ENCODE measurements at places on chromosomes 4 and X. TPM values are rescaled to one million over a fixed set of nuclear protein-coding genes. Genes with fewer than 3 reads are reported as not detected.

Gene GPRASP1
- total RNA-seq, result 9.5 TPM

GRCh38 chr4:24550441-24551175 is 33.7 kb downstream of the DHX15 start:
- H3K4me3 ChIP-seq, result no peak overlapping the region
- H3K27me3 ChIP-seq, result no peaks in the 10 kb centered on the region
- peaks cover 43% of the 10 kb centered on the region for H3K4me1 ChIP-seq
- no peak for DNase-seq
- no peak overlapping the region for H3K27ac ChIP-seq

DNA sequence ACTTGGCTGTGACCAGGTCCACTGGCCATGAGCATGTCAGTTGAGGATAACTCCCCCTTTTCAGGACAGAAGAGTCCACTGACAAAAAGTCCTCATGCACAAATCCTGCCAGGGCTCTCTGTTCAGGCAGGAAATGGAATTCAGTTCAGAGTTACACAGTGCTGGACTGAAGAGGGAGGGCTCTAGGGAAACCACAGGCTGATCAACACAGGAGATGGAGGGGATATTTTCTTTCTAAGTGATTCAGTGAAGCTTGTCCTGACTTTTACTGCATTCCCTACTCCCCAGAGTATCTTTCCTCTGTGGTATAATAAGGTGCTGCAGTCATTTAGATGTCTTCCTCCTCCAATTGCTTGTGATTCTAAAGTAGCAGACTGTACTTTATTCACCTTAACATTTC is 335.5 kb upstream of the IGFBP7 start:
- H3K27me3 ChIP-seq, result peaks cover 2% of the 10 kb centered on the region
- H3K4me1 ChIP-seq, result no peaks in the 10 kb centered on the region
- DNase-seq, result no peak
- no peak overlapping the region for H3K4me3 ChIP-seq

GRCh38 chr4:165502916-165503907 is 124.4 kb downstream of the CPE start:
- no peak overlapping the region for H3K4me3 ChIP-seq
- no peak for DNase-seq
- H3K36me3 ChIP-seq, result no peaks in the 10 kb centered on the region
- peaks cover under 1% of the 10 kb centered on the region for H3K27me3 ChIP-seq
- no peaks in the 10 kb centered on the region for H3K4me1 ChIP-seq

DNA sequence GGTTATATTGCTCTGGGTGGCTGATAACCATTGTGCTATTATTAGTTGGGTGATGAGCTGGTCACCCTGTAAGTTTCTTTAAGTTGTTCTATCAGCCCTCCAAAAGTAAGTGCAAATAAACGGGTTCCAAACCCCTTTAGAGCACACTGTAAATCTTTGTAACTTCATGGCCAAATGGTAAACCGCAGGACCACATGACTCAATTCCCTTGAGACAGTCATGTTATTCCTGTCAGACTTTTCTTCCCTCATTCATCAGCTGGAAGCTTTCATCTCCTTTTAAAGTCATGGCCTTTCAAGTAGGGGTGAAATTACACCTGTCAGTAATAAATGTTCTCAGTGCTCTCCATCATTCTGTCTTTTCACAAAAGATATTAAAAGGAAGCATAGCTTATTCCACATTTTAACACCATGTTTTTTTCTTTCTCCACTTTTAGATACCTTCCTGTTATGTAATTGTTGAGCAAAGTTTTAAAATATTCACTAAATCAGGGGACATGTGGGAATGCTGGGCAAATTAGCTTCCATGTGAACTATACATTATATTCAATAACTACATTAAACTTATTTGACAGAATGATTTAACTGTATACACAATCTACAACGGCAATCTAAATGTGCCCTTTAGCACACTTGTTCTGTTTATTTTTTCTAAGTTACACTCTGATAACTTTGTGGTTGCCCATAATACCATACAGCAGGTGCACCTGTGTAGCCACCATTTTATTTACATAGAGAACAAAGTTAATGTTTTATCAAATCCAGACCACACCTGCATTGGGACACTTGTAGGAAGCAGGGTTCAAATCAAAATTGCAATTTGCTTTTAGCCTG is 275.5 kb downstream of the CFAP299 start:
- no peaks in the 10 kb centered on the region for H3K27me3 ChIP-seq
- no peaks in the 10 kb centered on the region for H3K4me1 ChIP-seq
- H3K36me3 ChIP-seq, result no peaks in the 10 kb centered on the region

GRCh38 chrX:11081511-11081910 is 29.6 kb upstream of the HCCS start:
- H3K4me1 ChIP-seq, result no peaks in the 10 kb centered on the region
- H3K27me3 ChIP-seq, result no peaks in the 10 kb centered on the region
- H3K27ac ChIP-seq, result no peak overlapping the region
- H3K36me3 ChIP-seq, result no peaks in the 10 kb centered on the region
- H3K4me3 ChIP-seq, result no peak overlapping the region

DNA sequence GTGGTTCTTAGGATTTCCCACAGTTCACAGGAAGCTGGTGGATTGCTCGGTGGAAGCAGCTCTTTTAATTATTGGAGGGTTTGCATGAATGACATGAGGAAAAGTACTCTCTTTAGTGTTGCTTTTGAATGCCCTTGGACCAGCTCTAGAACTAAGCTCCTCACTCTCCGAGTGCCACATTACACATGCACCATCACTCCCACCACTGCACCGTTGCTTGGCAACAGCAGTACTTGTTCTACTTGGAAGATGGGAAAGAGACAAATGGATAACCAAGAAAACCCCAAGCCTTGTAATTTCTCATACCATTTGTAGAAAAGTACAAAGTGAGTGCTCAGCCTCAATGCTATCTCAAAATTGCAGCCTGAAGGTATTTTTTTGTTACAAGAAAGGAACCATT is 620.2 kb upstream of the BOD1L1 start:
- no peak overlapping the region for H3K4me3 ChIP-seq
- no peaks in the 10 kb centered on the region for H3K27me3 ChIP-seq
- DNase-seq, result no peak
- no peaks in the 10 kb centered on the region for H3K36me3 ChIP-seq
- no peak overlapping the region for H3K27ac ChIP-seq

- no peak for DNase-seq
- no peaks in the 10 kb centered on the region for H3K4me1 ChIP-seq
- H3K36me3 ChIP-seq, result no peaks in the 10 kb centered on the region
- no peak overlapping the region for H3K27ac ChIP-seq
Observed at GRCh38 chrX:151609222-151609621, 45.7 kb downstream of the PASD1 start.

GRCh38 chrX:105564501-105564900 is 257.8 kb upstream of the NRK start:
- H3K36me3 ChIP-seq, result no peaks in the 10 kb centered on the region
- H3K4me3 ChIP-seq, result no peak overlapping the region
- peak; percentile 2 for DNase-seq

DNA sequence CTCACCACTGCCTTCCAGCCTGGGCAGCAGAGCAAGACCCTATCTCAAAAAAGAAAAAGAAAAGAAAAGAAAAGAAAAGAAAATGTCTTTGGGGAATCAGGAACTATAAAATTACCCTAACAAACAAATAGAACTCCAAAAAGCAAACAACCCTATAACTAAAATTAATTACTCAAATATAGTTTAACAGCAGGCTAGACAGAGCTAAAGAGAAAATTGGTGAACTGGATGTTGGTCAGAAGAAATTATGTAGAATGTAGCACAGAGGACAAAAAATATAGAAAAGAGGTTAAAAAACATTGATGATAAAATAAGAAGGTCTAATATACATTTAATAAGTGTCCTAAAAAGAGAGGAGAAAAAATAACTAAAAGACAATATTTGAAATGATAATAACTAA is 27.8 kb upstream of the WWC2 start:
- H3K27me3 ChIP-seq, result no peaks in the 10 kb centered on the region
- no peaks in the 10 kb centered on the region for H3K4me1 ChIP-seq
- H3K36me3 ChIP-seq, result no peaks in the 10 kb centered on the region

Gene NKX1-1
- total RNA-seq, result not detected

Gene DCAF12L1
- not detected for total RNA-seq

DNA sequence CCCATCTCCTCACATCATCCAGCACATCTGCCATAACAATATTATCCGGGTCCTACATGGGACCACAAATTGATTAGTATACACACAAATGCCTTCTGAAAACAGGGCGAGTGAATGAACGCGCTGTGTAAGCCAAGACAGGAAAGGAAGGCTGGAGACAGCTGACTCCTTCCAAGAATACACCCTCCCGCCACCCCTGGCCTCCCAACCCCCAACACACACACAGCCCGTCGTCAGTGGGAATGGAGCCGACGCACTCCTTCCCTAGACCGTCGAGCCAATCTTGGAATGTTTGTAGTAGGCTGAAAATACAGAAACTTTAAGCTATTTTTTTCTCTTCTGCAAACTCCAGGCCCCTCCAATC is 319 bp upstream of the MAGEH1 start:
- no peak for DNase-seq
- no peaks in the 10 kb centered on the region for H3K4me1 ChIP-seq
- no peaks in the 10 kb centered on the region for H3K36me3 ChIP-seq
- H3K27ac ChIP-seq, result peak overlapping the region; percentile 82

Gene UGT2B15
- not detected for total RNA-seq

DNA sequence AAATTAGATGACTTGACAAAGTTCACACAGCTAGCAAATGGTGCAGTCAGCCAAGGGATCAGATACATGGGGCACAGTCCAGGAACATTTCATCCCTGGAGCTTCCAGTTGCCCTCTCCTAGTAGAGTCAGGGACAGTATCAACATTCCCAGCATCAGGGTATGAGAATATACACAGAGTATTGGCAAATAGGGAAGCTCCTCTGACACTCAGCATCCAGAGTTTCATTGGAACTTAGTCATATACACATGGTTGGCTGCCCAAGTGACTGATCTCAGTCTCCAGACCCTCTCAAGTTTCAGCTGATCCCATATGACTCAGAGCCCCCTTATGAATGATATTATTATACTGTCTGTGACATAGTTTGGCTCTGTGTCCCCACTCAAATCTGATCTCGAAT is 13.7 kb upstream of the KCTD8 start:
- H3K4me1 ChIP-seq, result no peaks in the 10 kb centered on the region
- DNase-seq, result no peak
- H3K27me3 ChIP-seq, result no peaks in the 10 kb centered on the region
- no peak overlapping the region for H3K27ac ChIP-seq
- no peak overlapping the region for H3K4me3 ChIP-seq

Gene NXF2B
- total RNA-seq, result not detected

Gene TXK
- total RNA-seq, result not detected

DNA sequence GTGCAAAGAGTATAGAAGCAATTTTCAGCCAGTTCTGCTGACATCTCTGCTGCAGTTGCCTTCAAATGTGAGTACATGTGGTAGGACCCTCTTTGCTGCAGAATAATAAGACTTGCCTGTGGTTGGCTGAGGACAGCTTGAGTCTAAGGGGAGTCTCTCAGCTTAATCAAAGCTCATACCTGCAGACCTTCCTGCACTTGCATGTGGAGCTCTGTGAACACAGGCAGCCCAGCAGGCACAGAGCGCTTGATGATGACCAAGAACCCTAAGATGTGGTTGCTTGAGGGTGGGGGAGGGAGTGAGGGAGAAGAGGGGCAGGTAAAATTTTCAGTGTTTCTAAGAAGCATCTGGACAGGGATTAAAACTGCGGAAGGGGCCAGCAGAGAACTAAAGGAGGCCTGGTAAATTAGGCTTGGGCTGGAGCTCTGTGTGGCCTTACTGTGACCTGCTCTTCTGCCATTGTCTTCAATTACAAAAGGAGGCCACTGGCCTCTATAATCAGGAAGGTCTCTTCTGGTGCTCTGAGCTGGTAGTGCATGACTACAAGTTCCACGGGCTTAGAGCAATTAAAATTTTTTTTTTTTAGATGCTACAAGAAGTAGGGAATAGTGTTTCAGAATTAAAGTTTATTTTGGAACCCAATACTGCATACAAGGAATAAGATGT is 59.9 kb upstream of the CHRNA9 start:
- no peak overlapping the region for H3K4me3 ChIP-seq
- no peaks in the 10 kb centered on the region for H3K27me3 ChIP-seq
- H3K36me3 ChIP-seq, result no peaks in the 10 kb centered on the region
- H3K4me1 ChIP-seq, result no peaks in the 10 kb centered on the region
- no peak for DNase-seq

DNA sequence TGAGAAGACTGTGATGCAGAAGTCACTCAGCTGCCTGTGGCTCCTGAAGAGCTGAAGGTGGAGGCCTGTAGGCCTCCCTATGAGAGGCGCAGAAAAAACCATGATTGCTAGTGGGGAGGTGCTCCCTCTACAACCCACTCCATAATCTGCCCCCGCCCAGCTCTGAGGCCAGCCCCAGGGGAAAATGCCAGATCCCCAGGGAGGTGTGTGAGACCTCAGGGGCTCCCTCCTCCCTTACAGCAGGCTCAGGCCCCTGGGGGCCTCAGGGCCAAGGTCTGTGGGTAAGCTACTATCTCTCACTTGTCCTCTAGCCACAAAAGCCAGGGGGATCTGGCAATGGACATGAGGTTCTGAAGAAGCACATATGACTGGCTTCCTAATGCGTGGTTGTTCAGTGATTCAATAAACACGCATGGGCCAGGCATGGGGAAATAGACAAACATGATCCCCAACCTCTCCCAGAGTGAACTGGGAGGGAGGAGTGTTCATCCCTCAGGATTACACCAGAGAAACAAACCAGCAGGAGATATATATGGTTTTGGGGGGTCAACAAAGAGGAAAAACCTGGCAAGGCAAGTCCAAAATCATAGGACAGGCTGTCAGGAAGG is 51.0 kb upstream of the MTM1 start:
- no peaks in the 10 kb centered on the region for H3K4me1 ChIP-seq
- no peaks in the 10 kb centered on the region for H3K36me3 ChIP-seq
- H3K27me3 ChIP-seq, result no peaks in the 10 kb centered on the region
- no peak overlapping the region for H3K27ac ChIP-seq

DNA sequence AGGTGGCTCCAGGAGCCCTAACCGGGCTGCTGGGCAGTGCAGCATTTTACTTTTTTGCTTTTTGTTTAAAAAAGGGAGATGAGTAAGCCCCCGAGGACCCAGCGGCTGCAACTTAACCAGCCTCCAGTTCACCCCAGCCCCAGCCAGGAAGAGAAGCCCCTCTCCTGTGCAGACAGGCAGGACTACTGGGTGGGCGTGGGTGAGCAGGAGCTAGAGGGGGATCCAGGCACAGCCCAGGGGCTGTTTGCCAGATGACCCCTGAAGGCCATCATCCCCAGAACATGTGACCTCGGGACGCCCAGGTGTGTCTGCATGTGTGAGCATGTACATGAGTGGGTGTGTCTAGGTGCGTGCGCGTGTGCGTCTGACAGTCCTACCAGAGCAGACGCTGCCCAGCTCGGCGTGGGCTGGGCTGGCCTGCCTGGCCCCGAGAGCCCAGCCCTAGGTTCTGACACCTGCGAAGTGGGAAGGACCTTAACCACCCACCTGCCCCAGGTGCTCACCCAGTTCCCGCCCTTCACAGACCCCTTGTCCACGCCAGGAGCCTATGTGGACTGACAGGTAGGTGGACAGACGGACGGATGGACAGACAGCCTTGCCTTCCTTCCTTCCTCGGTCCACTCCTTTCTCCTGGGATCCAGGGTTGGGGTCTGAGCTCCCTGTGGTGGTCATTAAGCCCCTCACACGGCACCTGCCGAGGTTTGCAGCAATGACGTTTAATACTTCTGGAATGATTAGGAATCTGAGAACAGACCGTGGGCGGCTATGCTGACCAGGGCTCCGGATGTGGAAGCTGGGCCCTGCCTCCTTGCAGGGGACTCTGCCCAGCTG is 7.8 kb upstream of the HAUS3 start:
- no peaks in the 10 kb centered on the region for H3K27me3 ChIP-seq
- no peak overlapping the region for H3K4me3 ChIP-seq
- H3K27ac ChIP-seq, result no peak overlapping the region
- peaks cover 5% of the 10 kb centered on the region for H3K36me3 ChIP-seq
- peaks cover 21% of the 10 kb centered on the region for H3K4me1 ChIP-seq

Gene TBX22
- total RNA-seq, result not detected

All from heart right ventricle (tissue), 16 donors.